ENCODE measurements at places on chromosomes 11 and 22.
A peak's percentile ranks its signal among the peaks of the same experiment; 100 is the strongest.

DNA sequence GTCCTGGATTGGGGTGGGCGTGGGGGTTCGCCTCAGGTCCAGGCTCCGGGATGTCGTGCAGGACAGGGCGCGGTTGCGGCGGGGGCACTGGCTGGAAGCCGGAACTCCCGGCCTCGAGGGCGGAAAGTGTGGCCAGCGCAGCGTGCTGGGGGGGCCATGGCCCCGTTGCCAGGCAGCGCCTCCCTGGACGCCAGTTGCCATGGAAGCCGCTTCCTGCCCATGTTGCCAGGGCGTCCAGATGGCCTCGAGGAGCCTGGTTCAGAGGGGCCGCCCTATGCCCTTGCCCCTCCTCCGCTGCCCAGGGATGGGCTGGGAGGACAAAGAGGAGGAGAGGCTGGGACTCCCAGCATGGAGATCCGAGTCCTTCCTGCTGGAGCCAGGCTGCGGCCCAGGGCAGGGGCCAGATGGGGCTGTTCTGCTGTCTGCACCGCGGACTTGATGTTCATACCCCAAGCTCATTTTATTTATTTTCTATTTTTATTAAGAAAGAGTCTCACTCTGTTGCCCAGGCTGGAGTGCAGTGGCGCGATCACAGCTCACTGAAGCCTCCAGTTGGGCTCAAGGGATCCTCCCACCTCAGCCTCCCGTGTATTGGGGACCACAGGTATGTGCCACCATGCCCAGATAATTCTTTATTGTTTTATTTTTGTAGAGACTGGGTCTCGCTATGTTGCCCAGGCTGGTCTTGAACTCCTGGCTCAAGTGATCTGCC lies 4.6 kb upstream of the CCDC188 start:
- peak; percentile 34 for DNase-seq

- DNase-seq = no peak
Measured at GRCh38 chr11:134363161-134363560, 31.4 kb downstream of the GLB1L2 start.

DNA sequence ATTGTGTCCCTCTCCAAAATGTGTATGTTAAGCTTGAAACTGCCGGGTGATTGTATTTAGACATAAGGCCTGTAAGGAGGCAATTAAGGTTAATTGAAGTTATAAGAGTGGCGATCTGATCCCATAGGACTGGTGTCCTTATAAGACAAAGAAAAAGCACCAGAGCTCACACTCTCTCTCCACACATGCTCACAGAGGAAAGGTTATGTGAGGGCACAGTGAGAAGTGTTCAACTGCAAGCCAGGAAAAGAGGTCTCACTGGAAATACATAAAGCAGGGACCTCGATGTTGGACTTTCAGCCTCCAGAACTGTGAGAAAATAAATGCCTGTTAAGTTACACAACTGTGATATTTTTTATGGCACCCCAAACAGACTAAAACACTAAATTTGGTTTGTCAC lies 1233.8 kb upstream of the CNTN5 start:
- DNase-seq = no peak

GRCh38 chr22:23786261-23786710 lies 480 bp upstream of the SMARCB1 start:
- DNase-seq = no peak

DNA sequence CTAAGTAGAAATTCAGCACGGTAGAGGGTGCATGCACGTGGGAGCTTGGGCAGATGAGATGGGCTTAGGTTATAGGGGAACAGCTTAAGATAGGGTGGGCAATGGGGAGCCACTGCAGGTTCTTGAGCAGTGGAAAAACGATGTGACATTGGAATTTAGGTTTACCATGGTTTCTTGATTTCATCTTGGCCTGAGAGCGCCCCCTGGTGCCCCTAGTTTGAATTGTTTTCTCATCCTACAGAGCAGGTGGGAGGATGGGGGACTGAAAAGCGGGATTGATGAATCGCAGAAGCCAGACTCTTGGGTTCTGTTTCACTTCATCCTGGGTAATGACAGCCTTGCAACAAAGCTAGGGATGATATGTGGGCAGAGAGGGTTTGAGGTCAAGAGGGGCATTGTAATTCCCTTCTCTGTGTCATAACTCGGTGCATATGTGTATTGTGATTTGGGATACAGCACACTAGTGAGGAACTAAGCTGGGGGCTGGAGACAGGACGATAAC lies 6.7 kb upstream of the MCAM start:
- peak; percentile 54 for DNase-seq

DNA sequence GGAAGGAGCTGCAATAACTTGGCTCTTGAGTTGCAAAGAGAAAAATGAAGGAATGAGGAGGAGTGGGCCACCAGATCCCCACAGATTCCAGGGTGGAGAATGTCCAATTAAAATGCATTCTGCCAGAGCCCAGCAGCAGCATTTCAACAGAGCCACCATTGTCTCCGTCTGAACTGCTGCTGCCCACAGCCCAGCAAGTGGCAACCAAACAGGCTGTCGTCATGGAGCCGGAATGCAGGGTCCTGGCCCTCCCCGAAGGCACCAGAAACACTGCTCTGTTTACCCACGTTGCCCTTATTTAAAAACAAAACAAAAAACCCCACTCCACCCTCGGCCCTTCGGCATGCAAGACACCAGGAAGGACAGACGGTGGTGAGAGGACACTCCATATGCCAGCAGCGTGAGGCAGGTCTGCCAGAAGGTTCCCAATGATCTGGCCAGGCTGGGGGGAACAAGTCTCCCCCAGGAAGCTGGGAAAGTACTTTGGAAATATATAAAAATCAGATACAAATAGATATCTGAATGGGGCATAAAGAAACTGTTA lies 32.5 kb downstream of the PLEKHA7 start:
- DNase-seq = no peak

DNA sequence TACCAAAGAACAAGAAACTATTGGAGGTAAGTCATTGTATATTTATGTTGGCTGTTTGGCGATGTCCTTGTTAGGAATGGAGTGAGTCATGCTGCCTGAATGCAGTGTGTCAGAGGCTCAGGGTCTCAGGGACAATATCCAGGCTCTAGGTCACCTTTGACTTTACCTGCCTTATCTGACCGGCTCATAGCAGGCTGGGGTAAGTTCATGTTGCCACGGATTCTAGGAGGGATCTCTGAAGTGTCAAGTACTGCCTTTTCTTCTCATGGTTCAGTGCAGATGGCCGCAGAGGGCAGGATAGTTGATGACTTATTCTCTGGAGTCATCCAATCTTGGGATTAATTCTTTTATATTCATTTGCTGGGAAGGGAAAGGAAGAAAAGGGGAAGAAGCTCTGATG lies 53.2 kb downstream of the SPON1 start:
- no peak for DNase-seq

DNA sequence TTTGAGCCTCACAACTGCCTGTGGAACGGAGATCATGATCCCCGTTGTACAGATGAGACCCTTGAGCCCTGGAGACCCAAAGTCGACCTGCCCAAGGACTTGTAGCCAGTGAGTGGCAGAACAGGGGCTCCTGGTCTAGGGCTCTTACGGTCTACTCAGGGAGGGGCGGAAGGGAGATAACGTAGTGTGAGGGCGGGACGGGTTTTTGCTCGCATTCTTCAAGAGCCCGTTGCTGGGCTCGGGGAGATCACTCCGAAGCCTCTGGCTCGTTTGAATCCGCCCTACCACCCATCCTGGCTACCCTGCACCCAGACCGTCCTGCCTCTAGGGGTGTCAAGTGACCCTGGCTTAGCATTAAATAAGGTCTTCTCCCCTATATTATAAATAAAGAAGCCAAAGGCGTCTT lies 639 bp downstream of the CRY2 start:
- peak; percentile 8 for DNase-seq

GRCh38 chr11:98835335-98835734 lies 185.4 kb upstream of the CNTN5 start:
- no peak for DNase-seq

GRCh38 chr11:112298535-112298934 lies 37.9 kb upstream of the PLET1 start:
- no peak for DNase-seq

- no peak for DNase-seq
Measured at GRCh38 chr11:83721263-83721662, 435.1 kb upstream of the CCDC90B start.

- no peak for DNase-seq
Measured at GRCh38 chr22:32623943-32624342, 149.3 kb downstream of the FBXO7 start.

- DNase-seq = no peak
Measured at GRCh38 chr22:37669586-37669985, 5.8 kb upstream of the LGALS1 start.

DNA sequence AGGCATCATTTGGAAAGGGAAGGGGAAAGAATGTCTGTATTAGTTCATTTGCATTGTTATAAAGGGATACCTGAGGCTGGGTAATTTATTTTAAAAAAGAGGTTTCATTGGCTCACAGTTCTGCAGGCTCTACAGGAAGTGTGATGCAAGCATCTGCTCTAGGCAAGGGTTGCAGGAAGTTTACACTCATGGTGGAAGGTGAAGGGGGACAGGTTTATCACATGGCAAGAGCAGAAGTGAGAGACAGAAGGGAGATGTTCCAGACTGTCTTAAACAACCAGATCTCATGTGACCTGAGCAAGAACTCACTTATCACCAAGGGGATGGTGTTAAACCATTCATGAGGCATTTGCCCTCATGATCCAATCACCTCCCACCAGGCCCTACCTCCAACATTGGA lies 90.6 kb downstream of the CCDC83 start:
- DNase-seq = no peak

DNA sequence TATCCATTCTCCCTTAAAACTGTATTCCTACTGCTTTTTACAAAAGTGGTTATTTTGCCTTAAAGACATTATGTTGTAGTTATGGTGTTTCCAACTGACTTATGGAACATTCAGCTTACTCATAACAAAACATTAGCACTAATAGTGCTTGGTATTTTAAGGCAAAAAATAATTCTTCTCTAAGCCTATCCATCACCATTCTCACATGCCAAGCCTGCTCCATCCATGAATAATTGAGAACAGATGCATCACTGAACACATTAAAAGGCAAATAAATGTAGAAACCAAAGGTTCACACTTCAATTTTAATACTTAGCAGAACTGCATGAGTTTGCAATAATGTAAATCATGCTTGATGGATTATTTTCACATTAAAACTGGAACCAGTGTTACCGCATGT lies 42.3 kb upstream of the DDI1 start:
- DNase-seq = no peak

DNA sequence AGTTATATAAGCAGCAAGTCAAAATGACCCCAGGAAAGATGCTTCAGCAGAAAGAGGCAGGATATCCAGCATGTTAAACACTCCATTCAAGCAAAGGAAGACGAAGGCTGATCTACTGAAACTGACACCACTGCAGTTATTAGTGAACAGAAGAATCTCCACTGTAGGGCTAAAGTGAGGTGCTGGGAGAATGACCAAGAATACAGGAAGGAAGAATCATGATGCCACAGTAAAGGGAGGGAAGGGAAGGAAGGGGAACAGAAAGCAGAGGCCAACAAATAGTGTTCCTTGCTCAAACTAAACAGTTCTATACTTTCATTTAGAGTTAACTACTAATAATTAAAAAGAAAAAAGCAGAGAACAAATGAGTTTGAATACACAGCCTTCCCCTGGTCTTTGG lies 92.5 kb downstream of the SIK3 start:
- DNase-seq = no peak

- no peak for DNase-seq
Measured at GRCh38 chr11:87173185-87174039, 135.7 kb downstream of the TMEM135 start.

- DNase-seq = no peak
Measured at GRCh38 chr11:105168457-105168856, 28.9 kb upstream of the CARD18 start.

GRCh38 chr11:32229576-32230240 lies 138.8 kb downstream of the RCN1 start:
- DNase-seq = no peak

DNA sequence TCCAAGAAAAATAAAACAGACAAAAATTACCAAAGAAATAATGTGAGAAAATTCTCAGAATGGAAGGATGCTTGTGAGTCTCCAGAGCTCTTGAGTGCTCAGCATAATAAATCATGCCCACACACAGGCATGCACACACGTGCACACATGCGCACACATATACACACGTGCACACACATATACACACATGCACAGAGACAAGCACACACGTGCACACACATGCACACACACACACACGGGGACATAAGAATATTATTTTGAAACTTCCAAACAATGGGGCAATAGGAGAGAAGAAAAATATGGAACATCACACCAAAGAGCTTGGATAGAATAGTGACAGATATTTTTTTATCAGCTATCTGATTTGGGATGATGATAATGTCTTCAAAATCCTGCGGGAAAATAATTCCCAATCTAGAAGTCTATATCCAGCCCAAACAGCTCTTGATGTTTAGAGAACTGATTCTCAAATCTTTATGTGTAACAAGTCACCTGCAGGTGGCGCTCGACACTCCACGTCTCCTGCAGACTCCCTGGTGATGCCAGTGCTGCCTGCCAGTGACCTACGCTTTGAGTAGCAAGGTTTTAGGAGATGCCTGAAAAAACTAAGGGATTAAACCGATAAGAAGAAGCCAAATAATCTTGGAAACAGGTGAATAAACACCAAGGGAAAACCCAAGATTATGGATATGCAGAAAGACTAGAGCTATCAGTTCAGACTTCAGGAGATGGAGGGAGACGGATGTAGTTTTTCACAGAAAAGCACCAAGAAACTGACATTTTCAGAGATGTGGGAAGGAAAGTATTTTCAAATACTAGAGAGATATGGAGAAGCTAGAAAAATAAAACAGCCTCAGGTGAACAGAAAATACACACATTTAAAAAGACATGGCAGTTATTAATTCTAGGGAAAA lies 743.6 kb downstream of the ETS1 start:
- DNase-seq = peak; percentile 21

GRCh38 chr11:111634981-111635705 lies 32.9 kb downstream of the SIK2 start:
- no peak for DNase-seq

GRCh38 chr22:19178657-19179496 lies at the start of gene SLC25A1:
SLC25A1 (minus strand) TSS chr22:19178736; CDS start chr22:19178673, 63 bp downstream.
- peak; percentile 71 for DNase-seq

DNA sequence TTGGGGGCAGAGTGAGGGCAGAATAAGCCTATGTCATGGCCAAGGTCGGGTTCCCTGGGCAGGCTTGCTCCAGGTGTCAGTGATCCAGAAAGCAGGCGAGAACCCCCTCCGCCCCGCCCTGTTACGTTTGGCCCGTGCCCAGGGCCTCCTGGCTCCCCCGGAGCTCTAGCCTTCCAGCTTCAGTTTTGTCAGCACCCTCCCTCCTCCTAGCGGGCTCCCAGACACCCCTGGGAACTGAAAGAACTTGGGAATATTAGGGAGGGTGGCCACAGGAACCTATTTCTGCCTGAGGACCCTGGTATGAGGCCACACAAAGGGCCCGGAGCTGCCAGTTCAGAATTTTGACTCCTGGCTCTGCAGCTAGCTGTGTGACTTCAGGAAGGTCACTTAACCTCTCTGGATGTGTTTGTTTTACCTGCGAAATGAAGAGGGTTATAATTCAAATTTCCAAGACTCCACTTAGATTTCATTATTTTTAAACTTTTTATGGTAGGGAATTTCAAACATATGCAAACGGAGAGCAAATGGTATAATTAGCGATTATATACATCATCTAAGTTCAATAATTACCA lies 1.2 kb downstream of the TUBA8 start:
- DNase-seq = no peak

- DNase-seq = no peak
Measured at GRCh38 chr11:100105255-100105981, 581.7 kb upstream of the ARHGAP42 start.

GRCh38 chr11:72598466-72598865 lies 75.8 kb downstream of the PDE2A start:
- DNase-seq = no peak

GRCh38 chr22:50523806-50524675 lies 1.4 kb downstream of the SCO2 start:
- no peak for DNase-seq

GRCh38 chr11:65849771-65850216 lies 8.2 kb downstream of the CFL1 start:
- no peak for DNase-seq
